B cell (primary cell): ENCODE measurements at places on chromosomes 4 and X. TPM values are rescaled to one million over a fixed set of nuclear protein-coding genes. Genes with fewer than 3 reads are reported as not detected.

The TBC1D9 gene
- 235 and 252 TPM in 2 replicates for total RNA-seq

The GPR173 gene
- 0.17 TPM in 1 of 2 replicates, not detected in the other for total RNA-seq

The MGAT4D gene
- total RNA-seq: not detected in 2 replicates

The RBM46 gene
- not detected in 2 replicates for total RNA-seq

The CD40LG gene
- total RNA-seq: 0.29 and 0.30 TPM in 2 replicates

The GPR34 gene
- not detected in 2 replicates for total RNA-seq

The GAGE12H gene
- not detected in 2 replicates for total RNA-seq

The PABPC1L2B gene
- total RNA-seq: not detected in 2 replicates

The ARHGEF38 gene
- total RNA-seq: not detected in 2 replicates

The TECRL gene
- total RNA-seq: not detected in 2 replicates

The ALG13 gene
- 134 and 138 TPM in 2 replicates for total RNA-seq

The VCX gene
- not detected in 2 replicates for total RNA-seq

The HTR2C gene
- total RNA-seq: not detected in 2 replicates

The UGT2B17 gene
- 0.41 and 0.52 TPM in 2 replicates for total RNA-seq

The HSFX3 gene
- total RNA-seq: not detected in 2 replicates

The RHOXF2 gene
- not detected in 2 replicates for total RNA-seq

The CHIC1 gene
- total RNA-seq: 18.8 and 21.4 TPM in 2 replicates

The SLC25A5 gene
- total RNA-seq: 142 and 145 TPM in 2 replicates

The FGFBP2 gene
- total RNA-seq: 0.59 TPM in 1 of 2 replicates, not detected in the other

The AWAT2 gene
- total RNA-seq: not detected in 2 replicates

The HS3ST1 gene
- total RNA-seq: 4.3 and 5.4 TPM in 2 replicates

The PCDH11X gene
- not detected in 2 replicates for total RNA-seq

The MAGEA9B gene
- not detected in 2 replicates for total RNA-seq

The UCP1 gene
- total RNA-seq: not detected in 2 replicates

The AMBN gene
- not detected in 2 replicates for total RNA-seq

The MTNR1A gene
- not detected in 2 replicates for total RNA-seq

The ARL9 gene
- 0.17 and 0.27 TPM in 2 replicates for total RNA-seq

The PHF8 gene
- 73.2 and 79.3 TPM in 2 replicates for total RNA-seq

The MAGEA1 gene
- total RNA-seq: not detected in 2 replicates

The HERC5 gene
- 10.6 and 12.0 TPM in 2 replicates for total RNA-seq

The HPGDS gene
- not detected in 2 replicates for total RNA-seq

The EVC2 gene
- total RNA-seq: 1.1 TPM in 2 replicates

The ACE2 gene
- total RNA-seq: not detected in 2 replicates

The PHOX2B gene
- total RNA-seq: not detected in 2 replicates

The SH3BP2 gene
- total RNA-seq: 27.8 and 30.8 TPM in 2 replicates

The ADAMTS3 gene
- total RNA-seq: not detected in 2 replicates

The PAGE5 gene
- total RNA-seq: not detected in 2 replicates
